ENCODE measurements at places on chromosomes 6 and 20.

DNA sequence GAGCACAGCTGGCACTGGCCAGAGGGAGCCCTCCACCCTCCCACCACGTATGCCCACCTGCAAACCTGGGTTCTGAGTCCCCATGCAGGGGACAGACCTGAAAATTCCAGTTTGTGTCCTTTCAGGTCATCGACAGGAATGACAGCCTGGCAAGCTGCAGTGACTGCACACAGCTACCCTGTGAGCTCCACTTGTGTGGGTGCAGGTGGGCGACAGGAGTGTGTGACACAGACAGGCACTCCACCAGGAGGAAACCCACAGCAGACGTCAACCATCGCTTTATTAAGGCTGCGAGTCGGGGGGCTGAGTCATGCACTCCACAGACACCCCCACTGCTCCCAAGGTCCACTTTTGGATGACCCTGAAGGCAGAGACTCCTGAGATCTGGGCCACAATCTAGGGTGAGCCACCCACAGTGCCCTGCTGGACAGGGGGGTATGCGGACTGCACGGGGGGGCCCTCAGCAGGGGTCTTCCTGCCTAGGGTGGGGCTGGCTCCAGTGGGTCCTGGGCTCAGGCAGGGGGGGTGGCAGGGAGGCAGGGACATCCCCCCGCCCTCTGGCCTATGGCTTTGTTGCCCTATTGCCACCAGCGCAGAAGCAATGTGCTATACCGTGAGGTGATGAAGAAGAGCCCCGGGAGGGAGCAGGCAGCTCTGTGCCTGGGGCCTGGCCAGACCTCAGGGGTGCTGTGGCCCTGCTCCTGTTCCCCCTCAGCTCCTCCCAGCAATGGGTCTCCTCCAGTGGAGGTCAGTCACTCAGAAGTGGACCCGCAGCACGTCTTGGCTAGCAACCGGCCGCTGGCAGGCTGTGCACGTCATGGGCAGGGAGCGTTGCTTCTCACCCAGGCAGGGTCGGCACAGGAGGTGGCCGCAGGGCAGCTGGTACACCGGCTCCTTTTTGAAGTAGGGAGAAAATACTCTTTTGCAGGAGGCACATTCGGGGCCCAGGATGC, 25.1 kb upstream of the AVP start:
- DNase-seq = no peak

GRCh38 chr6:56686429-56686828, 43.7 kb upstream of the DST start:
- DNase-seq = no peak

GRCh38 chr20:11188843-11189603, 515.2 kb upstream of the JAG1 start:
- no peak for DNase-seq

GRCh38 chr6:143055213-143055612, 5.5 kb upstream of the AIG1 start:
- no peak for DNase-seq
